ENCODE measurements at places on chromosomes 1 and 21.

- DNase-seq = no peak
These were observed 40.3 kb upstream of the EDARADD start for GRCh38 chr1:236353813-236354212.

GRCh38 chr1:40926441-40926840 lies 53.1 kb upstream of the CTPS1 start:
- DNase-seq = no peak

- no peak for DNase-seq
These were observed 337.0 kb upstream of the PLXNA2 start for GRCh38 chr1:208581209-208581608.

- no peak for DNase-seq
These were observed 231.3 kb downstream of the C1orf94 start for GRCh38 chr1:34408011-34408410.

Data from stimulated activated CD4-positive, alpha-beta T cell treated with anti-CD3 and anti-CD28 coated beads, TNF-alpha, amount 100 ng/mL, for 24 hours (primary cell).